ENCODE measurements at places on chromosomes 13 and 19. TPM values are rescaled to one million over a fixed set of nuclear protein-coding genes. Genes with fewer than 3 reads are reported as not detected.

Gene SLC25A30
- total RNA-seq, result 12.5 TPM

Gene BST2
- 11.5 TPM for total RNA-seq

Gene MCEMP1
- not detected for total RNA-seq

Gene TNFSF11
- under 0.01 TPM for total RNA-seq

Gene FAM124A
- 0.52 TPM for total RNA-seq

Gene CCL25
- not detected for total RNA-seq

Gene CTXN1
- total RNA-seq, result 0.52 TPM

Gene KANK3
- total RNA-seq, result 10.4 TPM

Gene TMC4
- 1.0 TPM for total RNA-seq

Gene ACER1
- 0.52 TPM for total RNA-seq

Gene FPR2
- 4.2 TPM for total RNA-seq

Gene ETV2
- 2.1 TPM for total RNA-seq

Gene ANGPTL4
- 1.0 TPM for total RNA-seq

Gene EFNA2
- 1.0 TPM for total RNA-seq

Gene PTPRS
- 79.9 TPM for total RNA-seq

Gene SLITRK5
- total RNA-seq, result 2.6 TPM

Gene ASPDH
- not detected for total RNA-seq

Gene ONECUT3
- not detected for total RNA-seq

Gene ZNF492
- 1.0 TPM for total RNA-seq

Measured in skeletal muscle tissue (tissue), 5 donors.